ENCODE measurements at places on chromosomes 2 and 18.

- no peak for DNase-seq
Observed at GRCh38 chr18:34834897-34835296, 124.8 kb downstream of the DTNA start.

GRCh38 chr2:73290049-73290839, 3.1 kb downstream of the EGR4 start:
- peak; percentile 26 for DNase-seq

GRCh38 chr2:127891811-127892210, 6.1 kb upstream of the AMMECR1L start:
- DNase-seq: no peak

- no peak for DNase-seq
Observed at GRCh38 chr2:6358985-6359384, 506.7 kb downstream of the CMPK2 start.

DNA sequence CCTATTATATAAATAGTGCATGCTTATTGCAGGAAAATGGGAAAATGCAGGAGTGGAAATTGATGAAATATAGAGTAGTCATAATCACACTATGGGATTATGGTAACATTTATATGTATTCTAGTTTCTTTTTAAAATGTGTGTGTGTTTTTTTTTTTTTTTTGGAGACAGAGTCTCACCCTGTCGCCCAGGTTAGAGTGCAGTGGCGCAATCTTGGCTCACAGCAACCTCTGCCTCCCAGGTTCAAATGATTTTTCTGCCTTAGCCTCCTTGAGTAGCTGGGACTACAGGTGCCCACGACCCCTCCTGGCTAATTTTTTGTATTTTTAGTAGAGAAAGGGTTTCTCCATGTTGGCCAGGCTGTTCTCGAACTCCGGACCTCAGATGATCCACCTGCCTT, 47.0 kb downstream of the BIRC6 start:
- no peak for DNase-seq

DNA sequence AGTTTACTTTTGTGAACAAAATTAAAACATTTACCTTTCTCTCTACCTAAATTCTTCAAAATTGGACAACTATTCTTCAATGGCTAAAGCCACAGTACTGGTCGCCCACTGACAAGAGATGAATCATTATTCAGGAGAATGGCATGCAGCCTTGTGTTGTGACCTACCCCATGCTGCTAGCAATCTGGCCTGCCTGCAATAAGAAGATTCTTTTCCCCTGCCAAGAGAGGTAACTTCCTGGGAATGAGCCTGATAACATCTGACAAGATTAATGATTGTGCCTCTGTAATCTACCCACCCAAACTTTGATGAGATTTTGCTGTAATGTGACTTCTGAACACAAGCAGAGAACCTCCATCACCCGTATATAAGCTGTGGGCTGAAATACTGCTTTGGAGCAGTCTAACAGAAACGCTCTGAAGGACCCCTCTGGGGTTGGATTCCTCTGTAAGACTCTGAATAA, 47.0 kb upstream of the ST3GAL5 start:
- no peak for DNase-seq

Data from effector memory CD8-positive, alpha-beta T cell (primary cell).